ENCODE measurements at places on chromosomes 16 and 17. TPM values are rescaled to one million over a fixed set of nuclear protein-coding genes. Genes with fewer than 3 reads are reported as not detected.

GRCh38 chr16:51708861-51709260 lies 557.8 kb upstream of the SALL1 start:
- DNase-seq, result no peak

DNA sequence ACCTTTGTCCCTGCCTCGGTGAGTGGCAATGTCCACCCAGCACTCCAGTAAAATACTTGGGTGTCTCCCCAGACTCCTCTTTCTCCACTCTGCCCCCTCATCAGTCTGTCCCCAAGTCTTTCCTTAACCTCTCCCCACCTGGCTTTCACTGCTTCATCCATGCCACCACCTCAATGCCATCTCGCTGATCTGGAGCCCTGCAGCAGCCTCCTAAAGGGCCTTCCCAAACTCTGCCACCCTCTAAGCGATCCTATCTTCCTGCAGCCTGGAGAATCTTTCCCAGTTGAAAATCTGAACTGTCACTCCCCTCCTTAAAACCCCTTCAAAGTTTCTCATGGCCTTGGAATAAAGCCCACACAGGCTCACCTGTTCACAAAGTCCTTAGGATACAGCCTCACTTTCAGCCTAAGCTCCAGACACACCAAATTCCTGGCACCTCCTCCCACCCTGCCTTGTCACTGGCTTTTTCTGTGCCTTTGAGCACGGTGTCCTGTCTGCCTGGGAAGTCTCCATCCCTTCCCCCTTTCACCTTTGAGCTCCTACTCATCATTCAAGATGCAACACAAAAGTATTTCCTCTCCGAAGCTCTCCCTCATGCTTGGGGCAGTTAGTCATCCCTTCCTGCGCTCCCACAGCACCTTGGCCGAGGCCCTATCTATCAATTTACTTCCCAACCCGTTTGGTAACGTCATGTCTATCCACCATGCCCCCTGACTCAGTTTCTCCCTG lies 2.8 kb downstream of the WNK4 start:
- no peak for DNase-seq

DNA sequence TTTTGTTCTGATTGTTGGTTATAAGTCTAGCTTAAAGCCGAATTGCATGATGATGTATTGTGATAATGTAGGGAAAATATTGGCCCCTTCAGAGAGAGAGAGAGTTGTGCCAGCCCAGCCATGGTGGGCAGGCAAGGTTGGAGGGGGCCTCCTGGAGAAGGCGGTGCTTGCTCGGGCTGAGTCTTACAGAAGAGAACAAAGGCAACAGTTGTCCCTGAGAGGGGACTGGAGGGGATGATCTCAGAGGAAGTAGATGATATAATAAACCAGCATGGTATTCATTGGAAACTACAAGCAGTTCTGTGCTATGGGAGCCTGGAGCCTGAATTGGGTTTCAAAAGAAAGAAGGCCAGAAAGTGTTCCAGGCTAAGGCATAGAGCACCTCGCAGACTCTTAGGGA lies 173.8 kb downstream of the RPTOR start:
- no peak for DNase-seq

DNA sequence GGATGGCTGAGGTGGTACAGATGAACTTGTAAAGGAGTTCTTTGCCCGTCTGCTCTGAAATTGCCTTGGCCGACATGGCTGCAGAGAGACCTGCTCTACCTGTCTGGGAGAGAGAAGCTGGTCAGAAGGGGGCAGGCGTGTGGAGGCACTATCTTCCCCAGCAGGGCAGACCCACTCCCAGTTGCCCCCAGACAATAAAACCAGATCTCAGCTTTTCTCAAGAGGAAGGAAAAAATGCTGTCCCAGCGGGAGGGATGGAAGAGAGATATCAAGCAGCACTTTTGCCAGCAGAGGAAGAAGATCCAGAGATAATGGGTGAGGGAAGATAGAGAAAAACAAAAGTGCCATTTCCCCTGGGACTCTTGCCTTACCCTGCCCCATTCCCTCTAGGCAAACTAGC lies 5.0 kb downstream of the ACLY start:
- DNase-seq, result no peak

DNA sequence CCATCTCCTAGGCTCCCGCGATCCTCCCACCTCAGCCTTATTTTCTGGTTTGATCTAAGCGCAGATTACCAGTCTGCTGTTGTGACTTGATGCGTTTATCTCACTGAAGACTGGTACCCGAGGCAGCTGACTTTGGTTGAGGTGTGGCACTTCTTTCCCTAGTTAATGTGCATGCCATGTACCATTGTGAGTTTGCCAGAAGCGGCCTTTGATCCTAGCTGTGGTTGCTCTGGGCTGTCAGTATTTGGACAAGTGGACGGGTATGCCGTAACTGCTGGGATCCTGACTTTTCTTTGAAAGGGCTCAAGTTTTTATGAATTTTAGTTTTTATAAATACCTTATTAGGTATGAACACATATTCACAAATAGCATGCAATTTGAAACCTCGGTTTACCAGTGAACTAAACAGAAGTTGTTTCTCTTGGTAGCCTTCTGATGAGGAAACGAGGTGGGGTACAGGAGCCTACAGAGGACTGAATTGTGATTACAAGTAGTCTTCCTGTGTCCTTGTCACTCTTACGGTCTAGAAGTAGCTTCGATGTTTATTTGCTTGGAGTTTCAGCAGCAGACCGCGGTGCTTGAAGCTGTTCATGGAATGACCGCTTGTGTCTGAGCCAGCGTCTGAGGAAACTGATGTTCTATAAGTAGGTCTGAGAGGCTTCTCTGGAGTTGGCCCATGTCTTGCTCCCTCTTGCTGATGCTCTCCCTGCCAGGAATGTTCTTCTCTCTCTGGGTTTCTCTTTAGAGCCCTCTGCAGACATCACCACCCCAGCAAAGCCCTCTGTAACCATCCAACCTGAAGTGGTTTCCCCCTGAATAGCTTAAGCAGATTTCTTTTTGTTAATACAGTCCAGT lies 40.0 kb downstream of the SEC14L1 start:
- DNase-seq, result peak; percentile 66

DNA sequence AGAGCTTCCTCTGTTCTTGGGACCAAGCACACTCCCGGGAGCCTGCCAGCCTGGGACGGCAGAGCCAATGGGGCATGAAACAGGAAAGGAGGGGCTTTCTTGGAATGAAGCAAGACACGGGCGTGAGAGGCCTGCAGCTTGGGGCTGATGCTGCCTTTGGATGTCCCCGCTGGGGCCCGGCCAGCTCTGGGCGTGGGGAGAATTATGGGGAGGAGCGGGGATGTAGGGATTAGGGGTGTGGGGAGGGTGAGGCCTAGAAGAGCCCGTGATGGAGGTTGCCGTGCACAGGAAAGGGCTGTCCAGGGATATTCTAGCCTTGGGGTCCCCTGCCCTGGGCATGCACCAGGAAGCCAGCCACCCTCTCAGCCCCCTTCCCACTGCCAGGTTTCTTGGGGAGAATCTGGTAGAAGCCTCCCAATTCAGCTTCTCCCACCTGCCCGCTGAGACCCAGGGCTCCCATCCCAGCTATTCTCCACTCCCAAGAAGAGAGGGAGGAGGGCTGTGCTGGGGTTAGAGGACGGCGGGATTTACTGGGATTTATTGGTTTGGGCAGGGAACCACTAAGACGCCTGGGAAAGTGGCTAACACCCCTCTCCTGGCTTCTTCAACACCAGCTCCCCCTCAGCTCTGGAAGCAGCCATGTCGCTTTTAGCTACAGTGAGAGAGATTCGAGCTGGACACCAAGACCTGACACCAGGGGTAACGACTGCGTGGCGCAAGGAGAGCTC lies 20.0 kb upstream of the NXPH3 start:
- DNase-seq, result peak; percentile 41

DNA sequence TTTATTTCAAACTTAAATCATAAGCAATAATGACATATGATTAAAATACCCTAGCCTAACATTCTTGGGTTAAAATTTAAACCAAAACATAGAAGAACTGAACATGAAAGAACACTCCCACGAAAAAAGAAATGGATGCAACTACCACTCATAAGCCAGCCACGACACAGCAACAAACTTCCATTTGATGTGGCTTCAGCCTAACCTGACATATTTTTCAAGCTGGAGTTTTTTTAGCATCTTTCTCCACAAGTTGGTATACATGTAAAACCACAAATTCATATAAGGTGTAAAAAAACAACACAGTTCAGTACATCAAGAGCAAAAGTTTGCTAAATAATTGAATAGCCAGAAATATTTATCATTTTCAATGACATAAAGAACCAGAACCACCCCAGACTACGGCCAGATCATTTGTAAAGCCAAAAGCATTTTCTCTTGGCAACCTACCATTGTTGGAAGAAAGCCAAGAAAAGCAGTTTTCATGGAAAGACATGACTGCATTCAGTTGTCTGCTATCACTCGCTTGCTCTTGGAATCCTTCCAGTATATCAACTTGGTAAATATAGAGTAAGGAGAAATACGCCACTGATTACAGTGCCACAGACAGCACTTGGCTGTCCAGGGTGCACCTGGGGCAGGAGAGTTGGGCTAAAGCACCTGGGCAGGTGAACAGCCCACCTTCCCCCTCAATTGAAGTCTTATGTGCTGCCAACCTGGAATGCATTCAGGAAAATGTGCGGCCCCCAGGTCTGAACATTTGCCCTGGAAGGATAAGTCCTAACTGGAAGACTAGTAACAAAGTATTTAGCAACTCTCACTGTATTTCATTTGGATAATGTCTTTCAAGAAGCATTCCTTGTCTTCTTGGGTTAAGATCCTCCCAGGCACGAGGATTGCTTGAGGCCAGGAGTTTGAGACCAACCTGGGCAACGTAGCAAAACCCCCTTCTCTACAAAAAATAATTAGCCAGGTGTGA lies 60.5 kb downstream of the CREBBP start:
- peak; percentile 90 for DNase-seq

Gene MSRB1
- total RNA-seq, result 16.3 TPM

Gene CARD14
- 0.27 TPM for total RNA-seq
